ENCODE measurements at places on chromosomes 12 and 14.

DNA sequence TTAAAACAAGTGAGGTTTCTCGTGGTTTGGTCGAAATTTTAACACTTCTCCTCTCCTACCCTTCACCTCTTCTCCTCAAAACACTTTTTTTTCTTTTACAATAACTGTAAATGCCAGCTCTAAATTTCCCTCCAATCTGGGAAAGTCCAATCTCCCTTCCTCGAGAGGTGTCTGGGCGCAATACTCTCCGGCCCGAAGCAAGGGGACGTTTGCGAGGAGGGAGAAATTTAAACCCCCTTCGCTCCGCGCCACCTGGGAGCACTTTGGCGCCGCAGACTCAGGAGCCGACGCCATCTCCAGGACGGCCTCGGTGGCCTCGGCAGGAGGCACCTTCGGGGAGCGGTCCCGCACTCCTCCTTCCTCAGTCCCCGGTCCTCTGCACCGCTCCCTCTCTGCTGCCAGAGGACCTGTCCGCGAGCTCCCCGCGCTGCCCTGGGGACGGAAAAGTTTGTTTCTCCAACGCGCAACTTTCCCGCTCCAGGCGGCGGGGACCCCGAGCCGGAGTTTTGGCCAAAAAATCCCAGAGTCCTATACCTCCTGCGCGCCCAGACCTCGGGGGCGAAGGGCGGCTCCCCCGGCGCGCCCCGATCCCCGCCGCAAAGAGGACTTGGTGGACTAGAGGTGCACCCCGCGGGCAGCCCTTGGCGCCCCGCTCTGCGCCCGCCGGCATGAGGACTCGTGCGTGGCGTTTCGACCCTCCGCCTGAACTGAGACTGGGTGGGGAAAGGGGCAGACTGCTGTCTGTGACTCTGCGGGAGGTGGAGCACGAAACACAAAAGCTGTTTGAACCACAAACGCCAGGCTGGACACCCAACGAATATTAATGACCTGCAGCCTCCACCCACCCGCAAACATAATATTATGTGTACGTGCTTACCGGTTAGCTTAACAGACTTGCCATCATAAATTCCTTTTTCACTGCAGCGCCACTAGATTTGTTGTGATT lies 95.2 kb upstream of the HMGA2 start:
- peak; percentile 10 for DNase-seq

DNA sequence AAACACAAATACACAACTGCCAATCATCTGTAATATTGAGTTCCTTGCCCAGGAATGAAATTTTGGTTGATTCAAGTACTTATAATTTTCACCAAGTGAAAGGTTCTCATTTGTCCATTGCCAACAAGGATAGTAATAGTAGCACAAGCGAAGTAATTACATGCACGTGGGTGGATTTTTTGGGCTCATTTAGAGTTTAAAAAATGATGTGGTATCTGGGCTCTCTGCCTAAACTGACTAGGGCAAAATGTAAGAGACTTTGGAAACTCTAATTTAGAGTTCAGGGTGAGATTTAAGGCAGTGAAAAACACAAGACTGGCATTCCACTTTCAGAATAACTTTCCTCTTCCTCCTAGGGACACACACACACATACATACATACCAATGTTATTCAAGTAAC lies 111.7 kb downstream of the MYRFL start:
- no peak for DNase-seq

GRCh38 chr14:77206877-77207389 lies 25.3 kb downstream of the TMEM63C start:
- no peak for DNase-seq

DNA sequence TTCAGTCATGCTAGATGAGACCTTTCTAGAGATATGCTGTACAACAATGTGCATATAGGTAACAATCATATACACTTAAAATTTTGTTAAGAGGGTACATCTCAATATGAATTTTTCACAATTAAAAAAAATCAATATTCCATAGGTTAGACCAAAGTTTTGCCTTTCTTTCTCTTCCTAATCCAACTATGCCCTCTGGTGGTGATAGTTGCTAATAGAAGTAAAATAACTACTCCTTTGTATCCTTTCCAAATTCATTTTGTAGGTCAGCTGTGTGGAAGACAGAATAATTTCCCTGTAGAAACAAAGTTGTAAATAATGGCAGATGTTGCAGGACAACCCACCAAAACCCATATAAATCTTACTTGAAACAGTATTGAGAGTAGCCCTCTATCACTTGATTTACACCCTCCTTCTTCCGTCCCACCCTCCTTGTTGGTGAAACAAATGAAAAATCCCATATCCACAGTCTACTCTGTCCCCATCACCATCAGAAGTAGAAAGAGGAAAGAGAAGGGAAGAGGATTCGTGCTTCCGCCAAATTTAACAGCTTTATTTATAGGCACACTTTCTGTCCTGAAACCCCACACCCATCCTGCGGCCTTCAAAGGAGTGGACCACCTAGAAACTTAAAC lies 34.2 kb upstream of the KICS2 start:
- peak; percentile 92 for DNase-seq

DNA sequence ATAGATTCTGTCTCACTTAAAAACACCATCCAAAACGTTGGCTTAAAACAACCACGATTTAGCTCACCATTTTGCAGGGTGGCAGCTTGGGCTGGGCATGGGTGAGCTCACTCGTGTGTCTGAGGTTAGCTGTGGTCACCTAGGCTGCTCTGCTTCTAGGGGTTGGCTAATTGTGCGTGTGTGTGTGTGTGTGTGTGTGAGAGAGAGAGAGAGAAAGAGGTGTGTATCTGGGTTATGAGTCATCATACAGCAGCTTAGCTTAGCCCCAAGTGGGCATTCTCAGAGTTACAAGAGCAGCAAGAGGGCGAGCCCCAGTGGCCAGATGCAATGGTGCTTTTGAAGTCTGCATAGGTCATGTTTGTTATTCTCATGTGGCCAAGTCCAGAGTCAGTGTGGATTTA lies 6.0 kb downstream of the FBXW8 start:
- peak; percentile 96 for DNase-seq

DNA sequence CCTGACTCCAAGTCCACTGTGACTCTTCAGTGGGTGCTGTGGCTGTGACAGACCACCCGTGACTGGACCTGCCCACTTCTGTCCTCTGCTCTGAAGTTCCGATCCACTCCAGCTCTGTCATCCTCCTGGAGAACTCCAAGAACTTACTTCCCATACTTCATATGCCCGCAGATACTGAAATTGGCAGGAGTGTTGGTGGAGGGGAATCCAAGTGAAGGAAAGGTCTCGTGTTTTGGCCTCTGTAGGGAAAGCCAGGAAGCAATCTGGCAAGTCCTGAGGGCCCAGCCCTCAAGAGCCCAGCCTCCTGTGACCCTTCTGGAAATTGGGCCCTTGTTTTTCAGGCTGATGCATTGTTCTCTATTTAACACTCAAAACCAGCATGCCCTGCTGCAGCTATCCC lies 22.4 kb upstream of the FKBP4 start:
- no peak for DNase-seq

Measured in NCI-H510A treated with DMSO at 0.1 percent for 48 hours (cell line).